NCI-H82 (cell line): ENCODE measurements at places on chromosomes 2 and 18.

- DNase-seq = peak; percentile 75
Measured at GRCh38 chr2:198055716-198056115, 251.3 kb downstream of the PLCL1 start.

DNA sequence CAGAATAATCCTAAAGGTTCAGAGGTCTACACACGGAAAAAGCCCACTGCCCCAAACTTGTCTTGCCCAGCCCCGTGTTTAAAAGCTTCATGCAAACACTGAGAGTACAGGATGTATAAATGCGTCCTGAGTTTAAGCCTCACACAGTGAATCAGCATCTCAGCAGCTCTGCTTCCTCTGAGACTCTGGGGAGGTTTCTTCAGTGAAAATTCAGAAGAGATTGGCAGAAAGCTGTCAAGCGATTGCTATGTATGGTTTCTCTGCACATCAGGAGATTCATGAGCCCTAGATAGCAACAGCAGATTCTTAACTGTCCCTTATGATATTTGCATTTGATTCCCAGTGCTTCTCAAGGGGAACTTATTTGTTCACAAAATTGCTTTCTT lies 27.1 kb downstream of the CRACDL start:
- peak; percentile 44 for DNase-seq

- DNase-seq = peak; percentile 26
Measured at GRCh38 chr2:236616624-236617023, 47.0 kb downstream of the ACKR3 start.

DNA sequence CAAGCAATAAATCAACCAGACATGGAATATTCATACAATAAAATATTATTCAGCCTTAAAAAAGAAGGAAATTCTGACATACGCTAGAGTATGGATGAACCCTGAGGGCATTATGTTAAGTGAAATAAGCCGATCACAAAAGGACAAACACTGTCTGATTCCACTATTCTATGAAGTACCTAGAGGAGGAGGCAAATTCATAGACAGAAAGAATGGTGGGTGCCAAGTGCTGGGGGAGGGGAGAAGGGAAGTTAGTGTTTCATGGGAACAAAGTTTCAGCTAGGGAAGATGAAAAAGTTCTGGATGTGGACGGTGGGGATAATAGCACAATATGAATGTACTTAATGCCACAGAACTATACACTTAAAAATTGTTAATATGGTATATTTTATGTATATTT lies 19.8 kb downstream of the SMAD7 start:
- DNase-seq = no peak

- DNase-seq = no peak
Measured at GRCh38 chr2:105188343-105188742, 53.2 kb upstream of the GPR45 start.

DNA sequence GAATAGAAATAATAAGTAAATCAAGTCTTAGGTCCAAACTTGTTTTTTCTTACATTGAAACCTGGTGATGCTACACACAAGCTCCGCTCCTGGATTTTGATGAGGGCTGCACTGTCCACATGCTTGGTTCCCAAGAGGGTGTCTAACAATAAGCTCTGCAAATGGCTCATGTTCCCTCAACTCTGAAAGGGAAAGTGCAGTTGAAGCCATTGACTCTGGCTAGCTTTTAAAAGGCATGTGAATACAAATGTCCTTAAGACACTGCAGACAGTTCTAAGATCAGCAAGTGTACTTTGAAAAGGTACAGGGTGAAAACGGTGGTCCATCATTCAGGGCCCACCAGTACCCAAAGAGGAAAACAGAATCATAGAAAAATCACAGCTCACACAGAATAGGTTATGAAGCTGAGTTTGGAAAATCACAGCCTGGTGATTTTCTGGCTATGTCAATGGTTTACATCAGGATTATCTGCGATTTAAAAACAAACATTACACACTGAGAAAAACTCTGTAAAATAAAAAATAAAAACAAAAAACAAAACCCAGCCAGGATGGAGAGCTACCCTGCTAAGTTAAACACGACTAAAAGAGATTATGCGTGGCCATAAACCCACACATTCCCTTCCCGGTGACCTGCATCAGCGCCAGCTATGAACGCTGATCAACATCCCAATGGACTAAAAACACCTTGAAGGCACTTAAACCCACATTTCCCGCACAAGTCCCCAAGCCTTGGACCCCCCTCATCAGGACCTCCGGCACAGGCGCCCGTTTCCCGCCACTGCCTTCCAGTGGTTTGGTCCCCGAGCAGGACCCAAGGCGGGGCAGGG lies 554 bp downstream of the PFN4 start:
- DNase-seq = peak; percentile 18

- no peak for DNase-seq
Measured at GRCh38 chr2:231361701-231362554, 33.6 kb upstream of the B3GNT7 start.

- DNase-seq = no peak
Measured at GRCh38 chr2:48587560-48587959, 30.1 kb upstream of the GTF2A1L start.

DNA sequence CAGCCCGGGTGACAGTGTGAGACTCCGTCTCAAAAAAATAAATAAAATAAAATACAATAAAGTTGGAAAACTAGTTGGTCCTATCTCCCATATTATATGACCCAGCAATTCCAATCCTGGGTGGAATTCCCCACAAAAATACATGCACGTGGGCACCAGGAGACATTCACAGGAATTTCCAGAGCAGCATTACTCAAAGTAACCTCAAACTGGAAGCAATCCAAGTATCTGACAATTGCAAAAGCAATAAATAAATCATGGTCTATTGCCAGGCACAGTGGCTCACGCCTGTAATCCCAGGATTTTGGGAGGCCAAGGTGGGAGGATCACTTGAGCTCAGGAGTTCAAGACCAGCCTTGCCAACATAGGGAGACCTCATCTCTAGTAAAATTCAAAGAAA lies 101.2 kb upstream of the MAP4K4 start:
- DNase-seq = no peak

DNA sequence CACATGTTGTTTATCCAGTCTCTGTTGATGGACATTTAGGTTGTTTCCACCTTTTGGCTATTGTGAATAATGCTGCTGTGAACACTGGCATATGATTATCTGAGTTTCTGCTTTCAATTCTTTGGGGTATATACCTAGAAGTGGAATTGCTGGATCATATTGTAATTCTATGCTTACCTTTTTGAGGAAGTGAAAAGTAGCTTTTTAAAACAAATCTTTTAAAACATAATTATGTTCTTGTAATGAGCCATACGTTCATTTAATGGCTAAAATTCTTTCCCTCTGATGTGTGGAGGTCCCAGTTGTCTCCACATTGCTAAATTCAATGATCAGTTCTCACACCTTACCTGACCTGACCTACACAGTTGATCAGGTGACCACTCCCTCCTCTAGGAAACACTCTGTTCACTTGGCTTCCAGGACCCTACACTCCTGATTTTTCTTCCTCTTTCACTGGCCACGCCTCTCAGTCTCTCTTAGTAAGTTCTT lies 27.8 kb upstream of the SERTAD2 start:
- no peak for DNase-seq
